ENCODE measurements at places on chromosomes 1 and 21.
A peak's percentile ranks its signal among the peaks of the same experiment; 100 is the strongest.

DNA sequence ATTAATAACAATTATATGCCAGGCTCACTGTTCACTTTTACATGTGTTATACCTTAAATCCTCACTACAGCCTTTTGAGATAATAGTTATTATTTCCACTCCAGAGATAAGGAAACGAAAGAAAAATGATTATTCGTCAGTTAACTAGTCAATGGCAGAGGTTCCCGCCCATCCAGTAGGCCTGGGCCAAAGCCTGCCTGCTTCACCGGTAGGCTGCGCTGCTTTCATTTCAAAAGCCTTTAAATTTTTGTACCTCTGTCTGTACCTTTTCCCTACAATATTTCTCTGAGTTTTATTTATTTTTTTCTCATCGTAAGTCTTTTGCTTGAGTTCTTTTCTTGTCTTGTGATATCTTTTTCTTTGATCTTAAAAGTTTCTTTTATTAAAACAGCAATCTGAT, 3.6 kb downstream of the GPR52 start:
- no peak for DNase-seq

- no peak for DNase-seq
Observed at GRCh38 chr21:24729568-24729967, 877.7 kb downstream of the MRPL39 start.

GRCh38 chr1:111733992-111734341, 5.2 kb downstream of the INKA2 start:
- no peak for DNase-seq

GRCh38 chr1:153698923-153699714, 20.6 kb downstream of the NPR1 start:
- DNase-seq = no peak

DNA sequence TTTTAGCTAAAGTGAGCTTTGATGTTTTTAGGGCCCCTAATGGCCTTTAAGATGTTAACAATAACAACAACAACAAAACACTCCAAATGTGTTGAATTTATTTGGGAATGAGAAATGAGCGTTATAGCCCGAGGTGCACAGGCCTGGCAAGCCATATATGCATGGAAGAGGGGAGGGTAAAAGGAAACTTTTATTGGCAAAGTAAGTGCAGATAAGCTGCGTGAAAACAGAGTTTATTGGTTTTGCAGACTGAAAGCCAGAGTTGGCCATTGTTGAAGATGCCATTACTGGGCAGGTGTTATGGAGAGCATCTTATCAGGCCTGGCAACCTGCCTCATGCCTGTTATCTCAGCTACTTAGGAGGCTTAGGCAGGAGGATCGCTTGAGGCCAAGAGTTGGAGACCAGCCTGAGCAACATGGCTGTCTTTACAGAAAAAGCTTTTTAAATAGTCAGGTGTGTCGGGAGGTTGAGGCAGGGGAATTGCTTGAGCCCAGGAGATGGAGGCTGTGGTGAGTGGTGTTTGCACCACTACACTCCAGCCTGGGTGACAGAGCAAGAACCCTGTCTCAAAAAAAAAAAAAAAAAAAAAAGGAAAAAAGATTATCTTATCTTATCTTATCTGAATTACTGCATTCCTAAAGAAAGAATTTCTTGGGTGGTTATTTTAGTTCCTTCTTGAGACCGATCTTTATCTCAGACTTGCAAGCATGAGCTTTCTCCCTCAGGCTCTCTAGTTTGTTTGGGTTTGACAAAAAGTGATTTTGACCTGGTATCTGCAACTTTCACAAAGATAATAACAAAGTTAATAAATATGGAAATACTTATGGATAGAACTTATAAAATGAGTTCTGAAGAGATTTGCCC, 1.7 kb downstream of the PATJ start:
- DNase-seq = no peak

GRCh38 chr1:24384251-24385090, 29.1 kb downstream of the STPG1 start:
- peak; percentile 32 for DNase-seq

DNA sequence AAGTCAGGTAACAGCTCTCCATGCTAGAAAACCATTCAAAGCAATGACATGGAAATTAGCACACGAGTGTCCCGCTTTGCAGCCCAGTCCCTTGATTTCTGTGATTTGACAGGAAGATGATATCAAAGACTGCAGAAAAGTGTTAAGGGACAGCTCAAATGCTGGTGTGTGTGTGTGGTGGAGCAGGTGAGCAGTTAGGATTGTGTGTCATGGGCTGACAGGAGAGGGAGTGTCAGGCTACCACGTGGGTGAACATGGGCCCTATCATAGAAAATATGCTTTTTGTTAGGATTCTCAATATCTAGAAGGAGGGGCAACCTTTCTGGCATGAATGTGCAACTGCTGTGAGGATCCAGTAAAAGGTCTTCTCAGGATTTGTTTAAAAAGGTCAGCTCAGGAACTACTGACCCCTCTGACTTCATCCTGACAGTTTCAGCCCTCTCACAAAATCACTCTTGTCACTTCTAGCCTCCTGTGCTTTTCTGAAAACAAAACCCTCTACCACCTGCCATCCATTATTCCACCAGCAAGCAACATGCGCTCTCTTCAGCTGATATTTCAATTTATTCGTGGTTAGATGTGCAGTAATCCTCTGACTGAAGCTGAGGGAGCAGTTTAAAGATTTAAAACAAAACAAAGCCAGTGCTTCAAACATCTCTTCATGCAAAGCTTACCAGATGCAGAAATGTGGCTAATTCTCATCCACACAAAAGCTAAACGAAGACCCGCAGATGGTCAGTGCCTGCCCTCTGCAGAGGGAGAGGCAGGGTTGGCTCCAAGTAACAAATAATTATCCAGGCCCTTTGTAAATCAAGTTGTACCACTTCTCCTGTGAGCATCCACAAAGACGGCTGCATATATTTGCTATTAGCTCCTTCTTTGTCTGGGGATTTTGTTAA, 397.9 kb downstream of the PTBP2 start:
- DNase-seq = no peak

DNA sequence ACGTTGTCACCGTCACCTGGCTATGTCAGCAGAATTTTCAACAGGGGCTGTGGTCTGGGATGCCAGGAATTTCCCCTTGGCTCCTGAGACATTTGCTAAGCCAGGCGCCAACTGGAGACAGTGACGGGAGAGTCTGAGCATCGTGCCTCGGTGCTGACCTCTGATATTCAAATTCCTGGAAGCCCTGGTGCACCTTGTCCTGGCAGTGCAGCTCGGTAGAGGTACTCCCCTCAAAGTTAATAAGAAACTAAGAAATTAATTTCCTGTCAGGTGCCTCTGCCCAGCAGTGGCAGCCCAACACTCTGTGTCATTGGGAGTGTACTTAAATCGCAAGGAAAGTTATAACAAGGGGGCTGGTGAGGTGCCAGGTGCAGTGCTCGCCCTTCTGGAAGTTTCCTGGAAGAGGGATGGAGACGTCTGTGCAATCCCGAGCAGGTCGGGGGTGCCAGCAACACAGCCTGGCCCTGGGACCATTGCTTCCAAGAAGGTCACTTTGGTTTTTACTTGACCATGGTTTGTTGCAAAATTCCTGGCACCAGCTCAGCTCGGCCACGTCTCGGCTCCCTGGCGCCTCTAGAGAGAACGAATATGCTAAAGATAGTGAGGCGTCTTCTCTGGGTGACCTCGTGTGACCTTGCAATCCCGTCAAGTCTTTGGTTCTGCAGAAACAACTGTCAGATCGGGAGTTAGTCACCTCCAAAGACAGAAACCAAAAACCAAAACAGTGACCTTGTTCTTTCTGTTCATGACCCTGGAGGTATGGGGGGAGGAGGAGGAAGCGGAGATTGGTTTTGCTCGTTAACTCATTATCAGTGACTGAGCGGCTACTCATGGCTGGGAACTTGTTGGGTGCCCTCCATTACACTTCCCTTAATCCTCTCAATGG, 149.5 kb upstream of the VAMP3 start:
- no peak for DNase-seq

DNA sequence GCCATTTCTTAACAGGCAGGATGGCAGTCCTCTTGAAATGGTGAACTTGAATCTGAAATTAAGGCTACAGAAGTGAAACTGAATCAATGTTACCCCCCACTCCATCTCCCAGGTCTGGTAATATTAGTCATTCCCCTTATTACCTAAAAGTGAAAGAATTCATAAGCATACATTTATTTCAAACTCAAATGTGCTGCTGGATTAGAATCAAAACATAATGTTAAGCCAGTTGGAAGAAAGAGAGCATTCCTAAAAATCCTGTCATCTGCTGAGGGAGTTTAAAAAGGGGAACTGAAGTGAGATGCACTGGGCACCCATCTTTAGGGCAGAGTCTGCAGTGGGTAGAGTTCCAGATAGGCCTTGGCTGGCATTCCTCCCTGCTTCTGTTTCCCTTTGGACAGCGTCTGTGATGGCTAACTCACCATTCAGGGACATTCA, 17.4 kb downstream of the KIAA0319L start:
- no peak for DNase-seq

GRCh38 chr1:86472152-86472551, 3.4 kb downstream of the CLCA1 start:
- DNase-seq = no peak

GRCh38 chr21:31558189-31558961, 101.1 kb upstream of the SOD1 start:
- peak; percentile 29 for DNase-seq

GRCh38 chr1:109616391-109616790, 3.0 kb downstream of the GNAT2 start:
- DNase-seq = no peak

DNA sequence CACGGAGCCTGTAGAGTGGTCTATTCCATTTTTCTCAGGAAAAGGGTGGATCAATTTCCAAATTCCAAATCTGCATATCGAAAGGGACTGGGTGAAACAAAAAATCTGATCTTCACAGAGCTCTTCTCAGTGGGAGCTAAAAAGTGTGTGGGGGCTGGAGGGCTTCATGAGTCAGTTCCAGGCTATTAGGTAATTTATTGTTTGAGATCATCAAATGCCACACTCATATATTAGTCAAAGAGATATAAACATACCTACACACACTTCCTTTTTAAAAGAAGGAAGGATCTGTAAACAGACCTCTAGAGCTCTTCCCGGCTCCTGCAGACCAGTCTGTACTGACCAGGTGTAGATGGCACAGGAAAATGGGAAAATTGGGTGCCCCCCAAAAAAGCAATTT, 175.4 kb downstream of the ZBTB18 start:
- DNase-seq = no peak

DNA sequence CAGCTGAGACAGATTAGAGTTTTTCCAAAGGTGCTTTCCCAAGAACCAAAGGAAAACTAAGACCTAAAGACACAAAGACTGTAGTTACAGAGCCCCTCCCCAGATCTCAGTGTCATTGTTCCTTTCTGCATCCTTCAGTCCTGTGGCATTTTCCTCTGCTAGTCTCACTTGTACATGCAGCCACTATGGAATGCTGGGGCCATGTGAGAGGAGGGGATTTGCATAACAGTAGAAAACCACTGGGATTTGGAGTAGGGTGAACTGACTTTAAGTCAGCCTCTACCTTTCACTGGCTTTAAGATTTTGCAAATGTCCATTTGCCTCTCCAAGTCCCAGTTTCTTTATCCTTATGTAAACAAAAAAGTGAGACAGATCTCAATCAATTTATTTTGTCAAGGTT, 119.4 kb upstream of the F3 start:
- no peak for DNase-seq

- no peak for DNase-seq
Observed at GRCh38 chr21:25581582-25581981, 25.7 kb downstream of the MRPL39 start.

GRCh38 chr1:47926461-47926999, 70.7 kb downstream of the TRABD2B start:
- DNase-seq = no peak

- no peak for DNase-seq
Observed at GRCh38 chr1:110430901-110431300, 20.0 kb upstream of the PROK1 start.

- DNase-seq = no peak
Observed at GRCh38 chr1:230140221-230141020, 73.4 kb downstream of the GALNT2 start.

DNA sequence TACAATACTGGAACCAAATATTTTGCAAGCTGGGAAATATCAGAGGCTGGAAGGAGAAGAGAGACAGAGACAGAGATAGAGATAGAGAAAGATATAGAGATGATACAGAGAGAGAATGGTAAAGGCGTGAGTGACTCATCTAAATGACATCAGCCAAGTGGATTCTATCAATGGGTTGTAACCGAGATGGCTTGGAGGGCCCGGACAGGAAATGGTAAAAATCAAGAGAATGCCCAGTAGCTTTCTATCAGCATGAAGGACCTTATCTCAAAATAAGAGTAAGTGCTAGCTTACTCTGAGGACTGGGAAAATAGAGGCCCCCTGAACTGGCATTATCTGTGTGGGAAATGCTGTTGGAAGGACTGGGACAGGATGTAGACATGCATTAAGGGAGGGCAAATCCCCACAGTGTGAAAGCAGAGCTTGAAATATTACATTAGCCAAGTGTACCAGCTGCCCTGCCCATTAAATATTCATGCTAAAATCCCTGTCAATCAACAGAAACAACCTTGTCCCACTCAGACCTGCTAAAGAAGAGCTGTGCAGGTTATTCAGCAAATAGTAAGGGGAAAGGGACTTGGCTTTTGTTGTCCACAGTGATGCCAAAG, 76.6 kb upstream of the ZNF644 start:
- no peak for DNase-seq

GRCh38 chr1:10014016-10014415, 17.0 kb downstream of the RBP7 start:
- DNase-seq = no peak

DNA sequence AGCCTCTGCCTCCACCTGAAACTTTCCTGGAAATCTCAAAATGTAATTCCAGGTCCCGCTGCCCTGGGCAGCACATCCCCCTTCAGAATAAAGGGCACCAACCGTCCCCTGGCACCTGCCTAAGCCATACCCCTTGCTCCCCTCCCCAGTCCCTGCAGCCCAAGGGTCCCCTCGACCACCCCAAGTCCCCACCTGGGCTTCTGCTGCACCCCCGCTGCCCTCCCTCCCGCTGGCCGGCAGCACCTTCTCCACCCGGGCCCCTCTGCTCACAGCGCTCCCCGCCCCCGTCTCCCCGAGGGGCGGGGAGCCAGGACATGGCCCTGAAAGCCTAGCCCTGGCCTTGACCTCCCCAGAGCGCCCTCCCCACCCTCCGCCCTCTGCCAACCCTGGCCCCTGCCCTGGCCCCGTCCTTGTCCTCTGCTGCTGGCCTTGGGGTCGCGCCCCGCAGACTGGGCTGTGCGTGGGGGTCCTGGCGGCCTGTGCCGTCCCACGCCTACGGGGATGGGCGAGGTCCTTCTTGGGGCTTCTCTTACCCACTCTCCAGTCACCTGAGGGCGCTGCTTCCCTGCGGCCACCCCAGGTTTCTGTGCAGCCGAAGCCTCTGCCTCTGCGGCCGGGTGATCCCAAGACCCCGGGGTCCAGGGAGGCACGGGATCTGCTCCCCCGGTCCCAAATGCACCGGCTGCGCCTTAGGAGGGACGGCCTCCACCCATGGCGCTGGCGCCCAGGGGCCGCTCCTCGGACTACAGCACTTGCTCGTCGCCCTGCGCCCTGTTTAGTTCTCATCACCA, 41.7 kb downstream of the WDR4 start:
- DNase-seq = no peak

GRCh38 chr21:31334648-31335121, 9.4 kb downstream of the TIAM1 start:
- no peak for DNase-seq

DNA sequence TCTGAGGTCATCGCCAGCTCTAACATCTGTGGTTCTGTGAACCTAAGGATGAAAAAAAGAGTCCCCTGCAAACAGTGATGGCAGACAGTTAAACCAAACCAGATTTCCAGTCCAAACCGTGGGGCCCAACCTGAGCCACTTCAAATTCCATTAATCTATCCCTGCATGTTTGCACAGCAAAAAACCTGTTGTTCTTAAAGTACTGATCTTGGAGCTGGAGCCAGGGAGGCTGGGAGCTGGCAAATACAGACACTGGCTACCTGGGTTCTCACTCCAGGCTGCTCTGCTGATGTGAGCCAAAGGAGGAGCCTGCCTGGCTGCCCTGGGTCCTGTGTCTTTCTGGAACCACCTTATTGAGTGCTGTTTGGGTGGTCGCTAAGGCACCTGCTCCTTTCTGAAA, 16.4 kb downstream of the LDLRAD1 start:
- peak; percentile 43 for DNase-seq

Data from DMS79 treated with DMSO at 0.1 percent for 48 hours (cell line).